Astrocyte (in vitro differentiated cells and primary cell): ENCODE measurements at places on chromosomes 2 and 18.

- no peak for DNase-seq
Measured at GRCh38 chr2:144922519-144922918, 402.6 kb upstream of the ZEB2 start.

- no peak for DNase-seq
Measured at GRCh38 chr2:109350526-109350925, 221.5 kb downstream of the SH3RF3 start.

GRCh38 chr18:26460449-26461091, 87.8 kb downstream of the KCTD1 start:
- DNase-seq, result peak; percentile 87

DNA sequence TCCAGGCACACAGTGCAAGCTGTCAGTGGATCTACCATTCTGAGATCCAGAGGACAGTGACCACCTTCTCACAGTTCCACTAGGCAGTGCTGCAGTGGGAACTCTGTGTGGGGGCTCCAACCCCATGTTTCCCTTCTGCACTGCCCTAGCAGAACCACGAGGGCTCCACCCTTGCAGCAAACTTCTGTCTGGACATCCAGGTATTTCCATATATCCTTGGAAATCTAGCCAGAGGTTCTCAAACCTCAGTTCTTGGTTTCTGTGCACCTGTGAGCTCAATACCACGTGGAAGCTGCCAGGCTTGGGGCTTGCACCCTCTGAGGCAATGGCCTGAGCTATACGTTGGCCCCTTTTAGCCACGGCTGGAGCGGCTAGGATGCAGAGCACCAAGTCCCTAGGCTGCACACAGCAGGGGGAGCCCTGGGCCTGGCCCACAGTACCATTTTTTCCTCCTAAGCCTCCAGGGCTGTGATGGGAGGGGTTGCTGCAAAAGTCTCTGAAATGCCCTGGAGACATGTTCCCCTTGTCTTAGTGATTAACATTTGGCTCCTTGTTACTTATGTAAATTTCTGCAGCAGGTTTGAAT, 77.5 kb downstream of the MAP4K3 start:
- DNase-seq, result no peak

GRCh38 chr2:174931724-174932123, 73.5 kb downstream of the CHN1 start:
- peak; percentile 87 for DNase-seq
